Stimulated activated CD8-positive, alpha-beta memory T cell treated with anti-CD3 and anti-CD28 coated beads, Interleukin-2, amount 100 ng/mL, for 48 hours (primary cell): ENCODE measurements at places on chromosomes 2 and 18.

DNA sequence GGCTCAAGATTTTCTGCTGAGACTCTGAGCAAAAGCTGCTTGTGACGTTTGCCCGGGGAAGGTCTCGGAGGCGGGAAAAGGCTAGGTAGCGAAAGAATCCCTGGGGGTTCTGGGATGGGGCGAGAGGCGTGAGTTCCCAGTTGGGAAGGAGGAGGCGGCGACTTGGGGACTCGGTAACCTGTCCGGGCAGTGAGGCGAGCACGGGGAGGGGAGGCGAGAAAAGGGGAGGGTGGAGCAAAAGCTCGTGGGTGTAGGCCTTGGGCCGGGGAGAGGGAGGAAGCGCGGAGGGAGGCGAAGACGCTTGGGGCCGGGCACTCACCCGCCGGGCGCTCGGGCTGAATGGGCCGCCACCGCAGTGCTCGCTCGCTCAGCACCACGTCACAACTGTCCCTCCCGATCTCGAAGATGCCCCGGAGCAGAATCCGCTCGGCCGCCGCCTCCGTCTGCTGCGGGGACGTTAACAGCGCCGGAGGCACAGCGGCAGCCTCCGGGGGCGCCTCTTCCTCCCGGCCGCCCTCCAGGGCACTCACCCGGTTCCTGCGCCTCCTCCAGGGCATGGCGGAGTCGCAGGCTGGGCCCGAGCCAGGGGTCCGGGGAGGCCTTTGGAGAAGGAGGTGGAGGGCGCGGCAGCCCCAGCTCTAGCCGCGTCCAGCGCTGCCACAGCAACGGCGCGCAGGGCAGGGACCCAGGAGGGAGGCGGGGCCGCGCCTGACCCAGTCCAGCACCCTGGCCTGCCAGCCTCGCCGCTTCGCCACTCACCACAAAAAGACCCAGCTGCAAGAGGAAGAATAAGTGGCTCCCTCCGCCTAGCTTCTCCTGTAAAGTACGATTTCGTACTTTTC, at the start of gene CERKL:
Gene CERKL (minus strand): TSS at position 656 of the 842 bp plus-strand sequence. CDS start 99 bp downstream, at position 557.
- DNase-seq: no peak

DNA sequence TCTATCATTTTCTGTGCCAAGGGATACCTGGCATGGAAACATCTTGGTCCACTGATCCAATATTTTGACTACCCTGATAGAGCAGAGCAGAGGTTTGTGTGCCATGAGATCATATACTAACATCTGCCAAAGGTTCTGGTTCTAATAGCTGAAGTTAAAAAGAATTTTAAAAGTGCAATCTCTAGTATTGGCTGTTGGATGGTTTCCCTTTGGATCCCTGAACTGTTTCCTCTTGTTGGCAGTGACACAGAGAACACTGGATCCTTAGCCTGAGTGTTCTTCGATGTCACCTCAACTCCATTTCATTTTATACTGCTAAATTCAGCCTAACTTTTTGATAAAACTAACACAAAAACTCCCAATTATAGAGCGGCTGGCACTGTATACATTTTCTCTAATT, 169.3 kb upstream of the FBXO11 start:
- DNase-seq: no peak

GRCh38 chr18:77003316-77003715, 129.3 kb downstream of the MBP start:
- no peak for DNase-seq

DNA sequence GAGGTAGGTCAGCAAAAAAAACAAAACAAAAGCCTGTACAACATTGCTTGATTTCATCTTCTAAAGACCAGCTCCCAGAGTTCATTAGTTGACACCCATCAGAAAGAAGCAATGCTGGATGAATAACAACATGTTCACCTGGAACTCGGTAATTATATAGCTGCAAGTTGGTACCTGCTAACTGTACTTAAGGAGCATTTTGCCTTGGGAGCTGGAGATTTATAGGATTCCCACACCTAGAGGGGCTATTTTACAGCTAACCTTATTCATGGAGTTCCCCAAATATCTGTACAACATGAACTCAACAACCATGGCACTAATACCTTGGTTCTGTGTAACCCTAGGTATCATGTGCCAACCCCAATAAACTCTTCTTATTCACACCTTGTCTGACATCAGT, 281.1 kb upstream of the NCKAP5 start:
- no peak for DNase-seq

DNA sequence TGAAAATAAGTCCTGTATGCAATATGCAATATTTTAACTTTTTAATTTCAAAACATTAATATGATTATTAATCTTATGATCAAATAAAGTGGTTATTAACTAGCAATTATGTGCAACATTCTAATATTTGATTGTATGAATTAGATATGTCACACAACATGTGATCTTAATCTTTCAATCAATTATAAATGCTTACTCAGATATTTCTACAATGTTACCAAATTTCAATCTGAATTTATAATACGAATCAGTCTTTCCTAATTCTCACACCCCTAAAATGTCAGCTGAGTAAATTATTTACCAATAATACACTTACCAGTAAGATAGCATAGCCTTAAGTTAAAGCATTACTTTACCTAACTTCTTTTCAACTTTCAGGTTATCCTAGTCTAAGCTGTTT, 186.3 kb downstream of the CALCRL start:
- DNase-seq: no peak

GRCh38 chr2:216181953-216182461, 72.9 kb downstream of the XRCC5 start:
- no peak for DNase-seq

DNA sequence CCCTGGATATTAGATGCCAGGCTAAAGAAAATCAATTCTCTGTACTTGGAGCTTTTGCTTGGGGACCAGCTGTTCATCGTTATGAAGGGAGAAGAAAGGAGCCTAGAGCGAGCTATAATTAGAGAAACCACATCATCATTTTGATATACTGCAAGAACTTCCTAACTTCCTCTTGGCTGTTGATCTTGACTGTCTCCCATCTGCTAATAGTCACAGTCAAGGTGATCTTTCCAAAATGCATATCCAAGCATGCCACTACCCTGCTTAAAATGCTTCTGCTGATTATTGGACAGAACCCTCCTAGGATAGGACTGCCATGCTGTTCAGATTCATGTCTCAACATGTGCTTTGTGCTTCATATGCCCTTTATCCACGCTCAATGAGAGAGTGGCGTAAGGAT, 54.8 kb downstream of the RAPGEF4 start:
- DNase-seq: no peak

DNA sequence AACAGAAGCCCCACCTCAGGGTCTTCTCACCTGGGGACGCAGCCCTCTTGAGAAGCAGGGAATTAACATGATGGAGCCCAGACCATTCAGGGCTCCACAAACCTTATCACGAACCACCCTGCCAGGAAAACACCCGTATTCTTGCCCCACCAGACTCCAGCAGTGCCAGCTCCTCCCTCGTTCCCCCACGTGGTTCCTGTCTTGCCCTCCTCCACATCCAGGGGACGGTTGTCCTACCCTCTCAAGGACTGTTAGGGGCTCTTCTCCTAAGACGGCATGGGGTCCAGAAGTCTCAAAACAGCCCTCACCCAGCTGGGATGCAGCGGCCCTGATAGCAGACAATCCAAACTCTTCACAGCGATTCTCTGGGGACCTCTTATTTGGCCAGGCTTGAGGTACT, 372.2 kb upstream of the HS6ST1 start:
- DNase-seq: no peak

DNA sequence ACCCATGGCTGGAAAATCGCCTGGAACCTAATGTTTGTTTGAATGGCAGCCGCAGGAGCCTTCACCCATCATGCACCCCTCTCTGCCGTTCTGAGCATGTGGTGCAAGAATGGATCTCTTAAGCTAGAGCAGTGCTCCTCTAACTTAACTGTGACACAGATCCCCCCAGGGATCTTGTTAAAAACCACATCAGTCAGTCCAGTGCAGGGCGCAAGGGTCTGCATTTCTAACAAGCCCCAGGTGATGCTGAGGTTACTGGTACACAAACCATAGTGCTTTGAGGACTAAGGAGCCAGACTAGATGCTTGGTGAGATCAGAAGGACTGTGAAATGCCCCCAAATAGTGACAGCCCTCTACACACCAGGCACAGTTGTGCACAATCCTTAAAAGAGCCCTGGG, 87.1 kb upstream of the KCTD1 start:
- no peak for DNase-seq

GRCh38 chr2:175648577-175649063, 353.4 kb downstream of the LNPK start:
- no peak for DNase-seq

DNA sequence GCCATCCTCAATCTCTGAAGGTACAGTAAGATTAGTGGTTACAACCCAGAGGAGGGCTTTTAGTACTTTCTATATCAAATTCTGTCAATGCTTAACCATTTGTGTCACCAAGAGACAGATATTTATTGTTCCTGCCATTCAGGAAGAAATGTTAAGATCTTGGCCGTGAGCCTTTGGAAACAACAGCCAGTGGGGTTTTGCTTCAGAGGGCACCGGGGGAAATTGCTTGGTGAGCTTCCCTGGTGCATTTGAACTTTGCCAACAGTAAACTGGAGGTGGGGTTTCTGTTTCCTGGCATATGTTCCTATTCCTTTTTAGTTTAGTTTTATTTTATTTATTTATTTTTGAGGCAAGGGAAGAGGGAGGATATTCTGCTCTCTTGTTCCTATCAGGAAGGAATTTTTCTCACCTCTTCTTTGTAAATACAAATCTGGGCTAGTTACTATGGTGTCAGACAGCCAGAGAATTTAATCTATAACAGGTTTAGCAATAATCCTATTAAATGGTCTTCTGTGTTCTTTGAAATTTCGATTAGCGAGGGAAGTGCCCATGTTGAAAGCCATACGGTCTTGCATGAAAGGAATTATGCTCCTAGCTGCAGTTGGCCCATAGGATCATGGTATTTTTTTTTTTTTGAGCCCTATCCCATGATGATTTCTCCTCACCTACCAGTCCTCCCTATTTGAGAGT, 95.7 kb downstream of the MAIP1 start:
- no peak for DNase-seq

DNA sequence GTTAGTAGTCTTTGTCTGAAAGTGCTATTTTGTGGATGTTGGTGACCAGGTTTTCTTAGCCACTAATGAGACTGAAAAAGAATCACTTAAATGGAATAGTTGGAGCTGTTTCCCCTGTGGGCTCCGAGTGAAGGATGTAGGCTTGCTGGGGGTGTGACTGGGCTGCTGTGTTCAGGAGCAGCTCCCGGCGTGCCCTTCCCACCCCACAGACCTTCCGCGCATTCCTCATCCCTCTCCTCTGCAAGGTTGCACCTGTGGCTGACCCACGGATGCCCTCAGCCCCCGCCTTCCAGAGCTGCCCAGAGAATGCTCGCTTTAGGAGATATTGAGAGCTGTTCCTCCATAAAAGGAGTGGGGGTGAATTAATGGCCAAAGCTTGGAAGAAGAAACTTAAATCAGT, 174.3 kb downstream of the LDLRAD4 start:
- DNase-seq: no peak

DNA sequence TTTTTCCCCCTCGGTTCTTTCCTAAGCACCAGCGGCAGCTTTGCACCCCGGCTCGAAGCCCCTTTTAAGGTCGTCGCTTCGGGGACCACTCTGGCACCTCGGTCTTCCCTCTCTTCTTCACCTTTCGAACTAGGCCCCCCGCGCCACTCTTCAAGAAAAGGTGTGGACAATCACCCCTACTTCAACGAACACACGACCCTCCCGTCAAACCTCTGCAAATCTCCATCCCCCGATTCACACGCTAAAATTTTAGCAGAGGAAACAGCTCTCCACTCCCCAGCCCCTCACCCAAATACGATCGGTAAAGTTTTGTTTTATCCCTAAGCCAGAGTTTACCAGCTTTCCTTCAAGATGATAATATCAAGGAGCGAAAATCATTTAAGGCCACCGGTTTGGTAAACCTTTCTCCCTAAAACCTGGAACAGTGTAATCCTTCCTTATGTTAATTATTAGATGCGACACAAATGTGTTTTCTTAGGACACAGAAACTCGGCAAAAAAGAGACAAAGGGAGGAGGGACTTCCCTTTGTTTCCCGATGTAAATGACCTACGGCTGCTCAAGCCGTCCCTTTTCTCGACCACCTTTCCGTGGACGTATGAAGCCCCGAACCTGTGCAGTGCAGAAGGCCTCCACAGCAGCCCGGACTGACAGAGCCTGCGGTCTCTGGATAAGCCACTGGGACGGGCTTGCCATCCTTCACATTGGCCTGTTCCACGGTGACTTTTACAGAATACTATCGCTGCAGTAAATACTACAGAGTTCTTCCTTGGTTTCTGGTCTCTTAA, 85.2 kb downstream of the RBMS1 start:
- no peak for DNase-seq

DNA sequence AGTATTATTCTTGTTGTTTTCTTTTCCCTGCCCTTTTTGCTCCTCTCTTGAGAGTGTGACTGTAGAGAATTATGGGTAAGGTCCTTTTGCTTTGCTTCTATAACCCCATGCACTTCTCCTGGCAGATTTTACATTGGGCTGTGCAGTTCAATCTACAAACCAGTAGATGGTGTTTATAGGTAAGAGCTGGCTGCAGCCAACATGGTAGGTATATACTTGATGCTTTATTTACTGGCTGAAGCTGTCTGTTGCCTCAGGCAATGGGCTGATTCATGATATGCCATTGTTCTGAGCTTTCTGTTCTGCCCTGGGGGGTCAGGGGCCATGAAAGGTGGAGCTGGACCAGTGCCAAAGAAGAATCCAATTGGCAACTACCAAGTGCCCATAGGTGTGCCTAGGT, 48.3 kb upstream of the MYL1 start:
- no peak for DNase-seq

DNA sequence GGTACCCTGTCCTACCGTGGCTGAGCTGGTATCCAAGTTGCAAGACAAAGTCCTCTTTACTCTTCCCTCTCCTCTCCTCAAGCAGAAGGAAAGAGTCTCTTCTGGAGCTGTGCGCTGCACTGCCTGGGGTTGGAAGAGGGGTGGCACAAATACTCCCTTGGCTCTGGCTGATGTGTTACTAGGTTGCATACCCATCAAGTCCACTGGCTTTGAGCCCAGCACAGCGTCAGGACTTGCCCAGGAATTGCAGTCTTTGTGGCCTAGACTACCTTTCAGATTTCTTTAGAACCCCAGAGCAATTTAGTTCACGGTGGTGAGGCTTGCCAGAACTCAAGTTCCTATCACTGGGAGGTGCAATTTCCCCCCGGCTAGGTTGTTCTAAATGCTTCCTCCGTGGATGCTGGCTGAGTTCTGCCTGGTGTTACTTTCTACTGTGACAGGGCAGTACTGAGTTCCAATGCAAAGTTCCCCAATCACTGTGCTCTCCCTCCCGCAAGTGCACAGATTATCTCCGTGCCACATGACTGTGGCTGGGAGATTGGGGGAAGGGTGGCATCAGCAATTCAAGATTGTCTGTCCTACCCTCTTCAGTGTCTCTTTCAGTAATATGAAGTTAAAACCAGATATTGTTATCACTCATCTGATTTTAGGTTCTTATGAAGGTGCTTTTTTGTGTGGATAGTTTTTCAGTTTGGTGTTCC, 13.4 kb downstream of the MYO3B start:
- DNase-seq: no peak

DNA sequence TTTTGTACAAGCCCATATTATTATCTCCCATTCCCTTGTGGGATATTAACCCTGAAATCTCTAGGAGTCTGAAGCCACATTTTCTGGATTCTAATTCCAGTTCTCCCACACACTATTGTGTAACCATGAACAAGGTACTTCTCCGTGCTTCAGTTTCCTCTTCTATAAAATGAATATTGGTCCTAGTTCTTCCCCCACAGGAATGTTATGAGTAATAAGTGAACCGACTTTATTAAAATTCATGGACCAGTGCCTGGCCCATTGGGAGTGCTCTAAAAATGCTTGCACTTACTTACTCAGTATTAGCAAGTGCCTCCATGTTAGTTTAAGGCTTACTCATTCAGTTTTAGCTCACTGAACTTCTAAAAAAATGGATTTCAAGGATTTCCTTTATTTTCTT, 1.4 kb upstream of the ACMSD start:
- no peak for DNase-seq
